ENCODE measurements at places on chromosomes 3 and 15. TPM values are rescaled to one million over a fixed set of nuclear protein-coding genes. Genes with fewer than 3 reads are reported as not detected.

GRCh38 chr15:63054281-63054683, 11.7 kb downstream of the TPM1 start:
- DNase-seq = no peak

GRCh38 chr15:81337241-81337640, 13.3 kb upstream of the STARD5 start:
- no peak for DNase-seq

DNA sequence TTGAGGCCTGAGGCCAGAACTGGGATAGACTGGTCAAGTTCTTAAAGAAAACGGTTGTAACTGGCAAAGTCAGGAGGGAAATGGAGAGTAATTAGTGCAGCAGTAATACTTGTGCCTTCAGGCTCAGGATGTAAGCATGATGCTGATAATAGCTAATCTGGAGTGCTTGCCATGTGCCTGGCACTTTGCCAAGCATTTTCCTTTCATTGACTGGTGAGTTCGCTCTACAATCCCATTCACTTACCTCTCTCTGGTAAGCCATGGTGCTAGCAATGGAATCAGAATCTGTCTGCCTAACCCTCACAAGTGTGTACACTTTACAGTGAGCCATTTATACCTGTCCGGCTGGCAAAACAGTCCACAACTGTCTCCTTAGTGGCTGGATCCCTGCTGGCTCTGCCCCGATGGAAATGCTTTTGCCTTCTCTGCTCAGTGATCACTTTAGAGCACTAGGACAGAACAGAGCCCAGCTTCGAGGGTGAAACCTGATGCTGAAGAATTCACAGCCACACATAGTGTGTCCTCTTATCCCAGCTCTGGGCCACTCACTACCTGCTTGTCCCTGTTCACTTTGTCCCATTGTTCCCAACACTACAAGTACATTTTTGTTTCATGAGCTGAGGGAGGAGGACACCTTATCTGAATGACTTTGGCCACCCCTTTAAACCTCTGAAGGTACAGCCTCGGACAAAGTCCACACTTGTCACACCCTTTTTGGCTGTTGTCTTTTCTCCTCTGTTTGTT, 10.3 kb downstream of the CHP1 start:
- no peak for DNase-seq

- DNase-seq = no peak
Measured at GRCh38 chr3:172118019-172118418, 78.6 kb downstream of the FNDC3B start.

- DNase-seq = no peak
Measured at GRCh38 chr3:182914341-182914740, 66.0 kb downstream of the DCUN1D1 start.

GRCh38 chr3:158713094-158713499, 19.2 kb downstream of the RARRES1 start:
- no peak for DNase-seq

DZIP1L gene
- 7.6 TPM for total RNA-seq

PLCL2 gene
- total RNA-seq = 1.7 TPM

RBMS3 gene
- 11.1 TPM for total RNA-seq

XCR1 gene
- not detected for total RNA-seq

- no peak for DNase-seq
Measured at GRCh38 chr3:37093481-37093880, 80.9 kb downstream of the LRRFIP2 start.

GRCh38 chr3:113685956-113686721, 10.3 kb downstream of the USF3 start:
- DNase-seq = no peak

GOLGA8J gene
- total RNA-seq = 0.07 TPM

ZCWPW2 gene
- total RNA-seq = 0.18 TPM

DNA sequence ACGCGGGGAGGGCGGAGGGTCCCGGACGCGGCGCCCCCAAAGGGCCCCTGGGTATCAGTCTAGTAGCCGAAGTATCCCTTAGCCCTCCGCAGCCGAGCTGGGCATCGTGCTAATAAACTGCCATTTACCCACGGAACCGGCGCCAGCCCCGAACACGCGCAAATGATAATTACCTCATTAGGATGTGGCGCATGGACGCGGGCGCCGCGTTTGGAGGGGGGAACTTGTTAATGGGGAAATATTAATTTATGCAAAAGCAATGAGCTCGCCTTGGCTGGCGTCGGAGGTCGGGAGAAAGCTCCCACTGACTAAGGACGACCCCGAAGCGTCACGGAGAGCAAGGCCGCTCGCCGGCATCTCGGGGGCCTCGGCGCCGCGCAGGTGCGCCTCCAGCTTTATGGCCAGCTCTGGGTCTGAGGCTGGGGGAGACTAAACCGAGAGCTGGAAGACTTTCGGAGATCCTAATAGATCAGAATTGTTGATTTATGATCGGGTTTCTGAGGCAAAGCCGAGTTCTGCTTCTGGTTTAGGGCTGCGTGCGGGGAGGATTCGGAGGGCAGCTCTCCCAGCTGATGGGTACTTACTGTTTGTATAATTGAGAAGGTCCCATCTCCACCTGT, 474 bp upstream of the FEZF2 start:
- DNase-seq = no peak

- DNase-seq = no peak
Measured at GRCh38 chr3:38536671-38537070, 40.5 kb downstream of the EXOG start.

- DNase-seq = no peak
Measured at GRCh38 chr3:171465763-171466162, 5.6 kb upstream of the TNIK start.

GOLGA6D gene
- total RNA-seq = not detected

DNA sequence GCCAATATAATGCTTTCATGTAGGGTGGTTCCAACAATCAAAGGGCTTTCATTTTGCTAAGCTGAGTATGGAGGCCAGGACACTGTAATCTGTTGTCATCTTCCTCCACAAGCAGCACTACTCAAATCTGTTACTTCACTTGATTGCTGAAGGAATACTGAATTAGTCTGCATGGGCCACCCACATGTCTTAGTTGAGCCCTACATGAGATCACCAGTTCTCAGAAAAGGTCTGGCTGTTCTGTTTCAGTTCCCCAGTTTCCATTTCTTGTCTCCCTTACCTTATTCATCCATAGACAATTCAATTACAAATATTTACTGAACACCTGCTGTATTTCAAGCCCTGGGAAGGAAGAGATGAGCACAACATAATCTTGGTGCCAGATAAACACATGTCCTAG, 119.2 kb downstream of the FHIT start:
- no peak for DNase-seq

HIGD2B gene
- total RNA-seq = not detected

GRCh38 chr3:16998236-16998923, 113.6 kb downstream of the PLCL2 start:
- DNase-seq = no peak

EBLN2 gene
- total RNA-seq = 1.9 TPM

GRCh38 chr3:13002398-13003124, 70.7 kb downstream of the IQSEC1 start:
- no peak for DNase-seq

DNA sequence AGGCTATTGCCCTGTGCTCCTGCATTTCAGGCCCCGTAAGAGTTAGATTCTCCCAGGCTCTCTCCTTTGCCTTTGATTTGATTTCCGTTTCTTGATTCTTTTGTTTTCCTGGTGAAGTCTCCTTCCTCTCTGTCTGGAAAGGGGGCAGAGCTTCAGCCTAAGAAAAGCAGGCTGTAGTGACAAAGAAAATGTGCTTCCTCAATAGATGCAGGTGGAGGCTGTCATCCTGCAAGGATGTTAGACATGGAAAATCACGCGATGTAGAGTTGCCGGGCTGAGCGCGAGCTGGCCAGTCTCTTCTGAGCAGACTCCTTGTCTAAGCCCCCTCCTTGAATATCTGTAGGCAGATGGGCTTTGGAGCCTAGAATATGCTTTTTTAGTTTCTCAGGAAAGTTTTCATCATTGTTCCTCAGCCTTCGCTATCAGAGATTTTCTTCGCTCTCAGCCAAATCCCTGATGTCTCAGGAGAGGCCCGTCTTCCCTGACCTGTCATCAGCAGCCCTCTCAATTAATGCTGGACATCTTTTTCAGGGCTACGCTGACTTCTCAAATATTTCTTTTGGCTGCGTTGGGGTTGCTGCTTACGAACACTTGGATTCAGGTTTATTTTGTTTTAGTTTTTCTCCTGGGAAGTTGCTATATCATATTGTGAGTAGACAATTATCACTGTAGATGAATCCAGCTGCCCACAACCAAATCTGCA, 163.6 kb downstream of the ITPR1 start:
- no peak for DNase-seq

DNA sequence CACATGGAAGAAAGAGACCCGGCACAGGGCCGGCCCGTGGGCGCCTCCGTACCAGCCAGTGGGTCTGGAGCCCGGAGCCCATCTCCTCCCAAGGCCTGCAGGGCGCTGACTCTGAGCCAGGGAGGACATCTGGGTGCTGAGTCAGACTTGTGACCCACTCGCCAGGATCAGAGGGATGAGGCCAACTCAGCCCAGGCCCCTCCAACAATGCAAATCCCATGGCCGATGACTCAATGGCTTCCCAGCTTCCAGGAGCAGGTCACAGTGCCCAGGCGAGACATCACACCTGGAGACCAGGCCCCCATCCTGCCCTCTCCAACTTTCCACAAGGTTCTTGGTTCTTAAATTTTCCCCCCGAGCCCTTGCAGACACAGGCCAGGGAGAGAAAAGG, 95.1 kb downstream of the LRIG1 start:
- no peak for DNase-seq

DNA sequence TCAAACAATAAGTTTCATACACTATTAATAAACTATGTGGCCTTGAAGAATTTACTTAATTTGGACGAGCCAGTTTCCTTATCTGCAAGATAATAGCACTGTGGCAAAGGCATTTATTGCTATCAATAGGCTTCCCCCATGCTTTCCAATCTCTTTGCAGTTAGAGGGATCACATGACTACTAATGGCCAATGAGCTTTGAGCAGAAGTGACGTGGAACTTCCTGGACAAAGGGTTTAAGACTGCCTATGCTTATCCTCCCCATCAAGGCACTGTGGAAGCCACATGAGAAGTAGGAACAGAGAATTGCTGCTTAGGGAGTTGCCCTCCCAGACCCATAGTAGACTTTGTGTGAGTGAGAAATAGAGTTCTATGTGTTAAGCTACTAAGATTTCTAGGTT, 16.7 kb upstream of the ZMAT3 start:
- DNase-seq = no peak

GRCh38 chr15:58434334-58434875, 2.6 kb downstream of the LIPC start:
- DNase-seq = no peak

TRAT1 gene
- total RNA-seq = not detected

GRCh38 chr15:101724675-101725005, 367 bp upstream of the TARS3 start:
- DNase-seq = no peak

DNA sequence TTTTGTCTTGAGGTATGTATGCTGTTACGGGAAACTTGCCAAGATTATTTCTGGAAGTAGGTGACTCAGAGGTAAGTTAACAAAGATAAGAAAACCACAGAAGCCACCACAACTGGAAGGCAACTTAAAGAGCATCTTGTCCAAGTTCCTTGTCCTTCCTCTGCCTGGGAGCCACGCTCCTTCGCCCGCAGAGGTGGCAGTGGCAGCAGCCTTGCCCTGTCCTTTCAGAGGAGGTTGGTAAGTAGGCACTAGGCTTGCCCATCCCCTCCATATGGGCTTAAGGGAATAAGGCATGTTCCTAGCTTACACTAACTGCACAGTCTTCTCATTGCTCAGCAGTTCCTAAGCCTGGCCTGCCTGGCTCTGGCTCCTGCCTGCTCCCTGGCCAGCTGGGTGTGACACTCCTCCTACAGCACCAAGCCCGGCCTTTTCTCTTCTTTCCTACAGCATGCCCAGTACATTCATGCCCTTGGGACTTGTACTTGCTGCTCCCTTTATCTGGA, 48.0 kb upstream of the RAB6B start:
- DNase-seq = peak; percentile 82

DNA sequence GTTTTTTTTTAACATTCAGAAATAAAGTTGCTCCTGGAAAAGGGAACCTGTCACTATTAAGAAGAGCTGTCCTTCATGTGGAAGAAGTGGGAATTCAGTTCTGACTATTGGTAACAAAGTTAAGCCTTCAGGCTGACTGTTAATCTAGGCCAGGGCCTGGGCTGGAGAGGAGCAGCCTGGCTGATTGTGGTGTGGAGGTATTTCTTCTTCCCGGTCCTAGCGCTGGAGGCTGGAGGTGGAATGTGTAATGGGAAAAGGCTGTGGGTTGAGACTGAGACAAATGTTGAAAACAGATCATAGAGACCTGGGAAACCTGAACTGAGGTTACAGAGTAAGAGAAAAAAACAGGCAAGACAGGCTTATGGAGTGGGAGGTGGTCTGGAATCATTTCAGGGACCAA, 23.8 kb upstream of the SH3BP5 start:
- no peak for DNase-seq

GOLGA6A gene
- not detected for total RNA-seq

- DNase-seq = no peak
Measured at GRCh38 chr3:14837186-14837877, 18.6 kb downstream of the FGD5 start.
